ENCODE measurements at places on chromosomes 4 and X.

GRCh38 chrX:40952855-40953254, 132.4 kb upstream of the USP9X start:
- DNase-seq = no peak

- DNase-seq = no peak
Observed at GRCh38 chr4:110742143-110742542, 119.3 kb upstream of the PITX2 start.

DNA sequence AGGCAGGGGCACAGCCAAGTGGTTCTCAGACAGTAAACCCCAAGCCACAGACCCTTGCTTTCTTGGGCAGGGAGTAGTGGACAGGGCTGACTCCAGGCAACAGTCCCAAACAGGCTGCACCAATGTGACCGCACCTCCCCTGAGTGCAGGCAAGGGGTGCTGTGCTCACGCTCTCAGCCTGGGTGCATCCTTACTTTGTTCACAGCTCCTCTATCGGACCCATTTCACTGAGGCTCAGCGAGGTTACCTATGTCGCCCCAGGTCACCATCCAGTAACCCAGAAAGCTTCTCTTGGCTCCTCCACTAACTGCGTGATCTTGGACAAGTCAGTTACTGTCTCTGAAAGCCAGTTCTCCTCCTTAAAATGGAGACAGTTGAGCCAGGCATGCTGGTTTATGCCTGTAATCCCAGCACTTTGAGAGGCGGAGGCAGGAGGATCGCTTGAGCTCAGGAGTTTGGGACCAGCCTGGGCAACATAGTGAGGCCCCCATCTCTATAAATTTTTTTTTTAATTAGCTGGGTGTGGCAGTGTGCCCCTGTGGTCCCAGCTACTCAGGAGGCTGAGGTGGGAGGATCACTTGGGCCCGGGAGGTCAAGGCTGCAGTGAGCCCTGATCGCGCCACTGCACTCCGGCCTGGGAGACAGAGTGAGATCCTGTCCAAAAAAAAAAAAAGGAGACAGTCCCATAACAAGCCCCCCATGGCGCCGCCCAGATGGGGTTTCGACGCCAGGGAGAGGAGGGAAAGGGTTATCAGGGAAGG, 823 bp upstream of the MAN2B2 start:
- DNase-seq = no peak

GRCh38 chr4:59728496-59728895, 1471.6 kb upstream of the ADGRL3 start:
- DNase-seq = no peak

DNA sequence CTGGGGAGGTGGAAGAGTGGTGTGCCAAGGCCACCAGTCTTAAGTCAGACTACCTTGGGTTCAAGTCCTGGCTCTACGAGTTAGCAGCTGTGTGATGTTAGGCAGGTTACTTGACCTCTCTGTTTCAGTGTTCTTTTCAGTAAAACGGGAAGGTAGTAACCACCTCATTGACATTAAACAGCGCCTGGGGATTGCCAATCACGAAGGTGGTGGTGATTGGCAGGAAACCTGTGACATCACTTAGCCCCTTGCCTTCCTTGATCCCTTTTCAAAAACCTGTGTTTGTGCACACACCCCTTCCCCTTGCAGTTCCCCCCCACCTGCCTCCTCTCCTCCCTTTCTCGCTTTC, 7.6 kb downstream of the KLF3 start:
- no peak for DNase-seq

- no peak for DNase-seq
Observed at GRCh38 chrX:12292996-12293765, 154.9 kb downstream of the FRMPD4 start.

GRCh38 chrX:39261446-39262147, 460.3 kb downstream of the MID1IP1 start:
- DNase-seq = no peak

DNA sequence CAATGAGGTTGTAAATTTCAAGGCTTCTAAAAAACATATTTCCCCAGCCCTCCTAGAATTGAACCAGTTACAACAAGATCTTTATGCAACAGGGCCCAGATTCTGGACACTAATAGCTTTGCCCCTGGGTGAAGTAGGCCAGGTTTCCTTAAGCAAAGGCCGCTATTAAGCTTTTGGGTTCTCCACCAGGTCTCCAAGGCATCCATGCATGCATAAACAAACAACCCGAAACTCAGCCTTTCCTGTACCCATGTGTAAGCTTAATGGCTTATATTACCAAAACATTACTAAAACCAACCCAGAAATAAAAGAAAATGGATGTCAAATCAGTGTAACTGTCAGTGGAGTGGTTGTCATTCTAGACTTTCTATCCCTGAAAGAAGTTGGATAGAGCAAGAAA, 137.1 kb downstream of the ARHGAP6 start:
- no peak for DNase-seq

- DNase-seq = no peak
Observed at GRCh38 chrX:79557212-79557611, 190.1 kb upstream of the ITM2A start.

GRCh38 chr4:116272336-116272735, 813.0 kb downstream of the TRAM1L1 start:
- DNase-seq = no peak

- no peak for DNase-seq
Observed at GRCh38 chr4:172785613-172786012, 383.0 kb upstream of the GALNT7 start.

DNA sequence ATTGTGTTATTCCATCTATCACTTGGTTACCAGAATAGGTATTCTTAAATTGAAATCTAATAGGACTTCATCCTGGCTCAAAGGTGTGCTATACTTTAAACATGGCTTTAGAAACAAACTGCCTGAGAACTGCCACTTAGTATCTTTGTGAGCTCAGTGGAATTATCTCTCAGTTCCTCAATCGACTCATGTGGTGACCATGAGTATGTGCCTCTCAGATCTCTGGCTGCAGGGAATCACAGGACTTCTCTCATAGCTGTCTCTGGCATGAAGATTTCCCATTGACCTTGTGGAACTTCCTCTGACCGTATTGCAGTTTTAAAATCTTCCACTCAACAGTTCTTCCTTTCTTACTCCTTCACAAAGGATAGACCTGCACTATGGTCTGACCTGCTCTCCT, 681.9 kb upstream of the BOD1L1 start:
- no peak for DNase-seq

DNA sequence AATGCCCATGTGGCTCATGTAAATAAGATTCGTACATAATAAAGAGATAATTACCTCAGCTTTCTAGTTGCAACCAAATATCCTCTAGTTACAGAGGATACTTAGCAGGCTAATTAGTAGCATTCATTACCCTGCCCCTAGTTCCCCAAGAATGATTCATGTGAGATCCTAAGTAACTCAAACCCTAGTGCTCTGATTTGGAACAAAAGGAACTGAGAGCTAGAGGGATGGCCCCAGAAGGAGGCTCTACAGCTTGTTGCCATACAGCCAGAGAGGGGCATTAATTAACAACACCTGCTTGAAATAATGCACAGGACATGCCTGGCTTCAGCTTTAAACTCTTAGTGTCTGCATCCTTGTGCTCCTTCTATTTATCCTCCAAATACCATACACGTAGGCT, 32.6 kb upstream of the CBR4 start:
- DNase-seq = no peak

DNA sequence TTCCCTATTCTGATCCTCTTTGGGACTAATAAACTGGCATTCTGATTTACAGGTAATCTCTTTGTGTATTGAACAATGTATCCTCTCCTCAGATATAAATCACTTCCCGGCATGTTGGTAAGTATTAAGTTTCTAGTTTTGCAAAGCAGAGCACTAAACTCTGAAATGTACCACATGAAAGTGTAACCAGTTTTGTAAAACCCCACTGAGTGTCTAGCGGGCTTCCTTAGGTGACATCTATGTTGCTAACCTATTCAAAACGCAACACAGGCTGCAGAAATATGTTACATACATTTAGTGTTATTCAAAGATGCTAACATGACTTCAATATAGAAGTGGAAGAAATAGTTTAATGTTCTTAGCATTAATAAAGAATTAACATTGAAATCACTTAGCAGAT, 25.2 kb downstream of the DNAJB14 start:
- no peak for DNase-seq

DNA sequence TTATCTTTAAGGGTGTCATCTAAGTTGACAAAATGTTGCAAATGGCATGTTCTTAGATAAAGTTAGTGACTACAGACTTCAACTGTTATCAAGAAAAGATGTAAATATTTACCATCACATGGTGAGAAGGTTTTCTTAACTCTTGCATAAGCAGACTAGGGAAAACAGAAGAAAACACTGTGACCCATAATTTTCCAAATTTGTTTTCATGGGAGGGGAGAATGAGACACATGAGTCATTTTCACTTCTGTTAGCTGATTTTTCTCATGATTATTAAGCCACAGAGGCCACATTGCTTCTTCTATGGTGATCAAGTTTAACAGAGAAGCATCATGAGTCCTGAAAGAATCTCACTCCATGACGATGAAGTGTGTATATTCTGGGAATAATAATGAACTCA, 30.2 kb upstream of the SYTL5 start:
- DNase-seq = no peak

DNA sequence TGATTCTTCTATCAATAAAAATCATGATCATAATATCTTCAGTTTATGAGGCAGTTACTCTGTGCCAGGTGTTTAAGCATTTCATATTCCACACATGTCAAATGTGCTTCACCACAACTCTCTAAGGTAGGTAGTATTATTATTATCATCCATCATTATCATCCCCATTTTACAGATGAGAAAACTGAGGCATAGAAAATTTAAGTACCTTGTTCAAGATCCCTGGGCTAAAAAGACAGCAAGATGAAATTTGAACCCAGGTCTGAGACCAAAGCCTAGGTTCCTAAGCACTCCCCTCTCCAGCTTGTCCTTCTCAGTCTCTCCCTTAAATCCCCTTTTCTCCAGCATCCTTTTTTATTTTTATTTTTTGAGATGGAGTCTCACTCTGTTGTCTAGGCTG, 33.4 kb downstream of the SEPTIN6 start:
- DNase-seq = no peak

- DNase-seq = no peak
Observed at GRCh38 chr4:145098675-145099037, 545 bp downstream of the ABCE1 start.

GRCh38 chr4:167652267-167652666, 418.0 kb upstream of the SPOCK3 start:
- no peak for DNase-seq

- no peak for DNase-seq
Observed at GRCh38 chrX:85859426-85859825, 187.9 kb downstream of the CHM start.

DNA sequence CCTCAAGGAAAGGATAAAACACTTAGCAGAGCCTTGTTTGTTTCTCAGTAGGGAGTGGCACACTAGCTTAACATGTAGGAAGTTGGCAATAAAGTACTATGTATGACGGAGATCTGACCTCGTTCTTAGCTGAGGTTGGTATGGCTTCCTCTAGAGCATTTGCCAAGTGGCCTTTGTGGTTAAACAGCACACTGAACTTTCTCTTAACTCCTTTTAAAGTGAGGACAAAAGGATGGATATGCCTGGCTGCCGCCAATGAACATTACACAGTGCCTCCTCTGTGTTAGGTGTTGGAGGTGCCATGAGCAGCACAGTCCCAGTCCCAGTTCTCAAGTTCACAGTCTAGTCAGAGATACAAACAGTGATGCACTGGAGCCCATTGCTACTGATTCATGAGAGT, 54.4 kb downstream of the VGLL1 start:
- DNase-seq = no peak

DNA sequence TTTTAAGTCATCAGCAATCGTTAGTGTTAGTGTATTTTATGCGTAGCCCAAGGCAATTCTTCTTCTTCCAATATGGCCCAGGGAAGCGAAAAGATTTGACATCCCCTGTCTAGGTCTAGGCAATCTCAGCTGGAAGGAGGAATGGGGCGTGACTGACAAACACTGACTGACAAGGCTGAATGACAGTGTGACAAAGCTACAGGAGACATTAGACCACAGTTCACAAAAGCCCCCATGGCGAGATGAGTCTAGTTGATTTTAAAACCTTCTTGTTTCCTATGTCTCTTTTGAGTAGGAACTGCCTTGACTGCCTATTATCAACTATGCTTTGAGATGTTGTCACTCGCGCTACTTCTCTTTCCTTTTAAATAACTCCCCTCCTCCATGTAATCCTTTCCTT, 42.3 kb downstream of the QRFPR start:
- no peak for DNase-seq

GRCh38 chr4:110154582-110154981, 43.8 kb downstream of the ELOVL6 start:
- no peak for DNase-seq

- DNase-seq = no peak
Observed at GRCh38 chr4:113248320-113248719, 198.9 kb downstream of the ANK2 start.

DNA sequence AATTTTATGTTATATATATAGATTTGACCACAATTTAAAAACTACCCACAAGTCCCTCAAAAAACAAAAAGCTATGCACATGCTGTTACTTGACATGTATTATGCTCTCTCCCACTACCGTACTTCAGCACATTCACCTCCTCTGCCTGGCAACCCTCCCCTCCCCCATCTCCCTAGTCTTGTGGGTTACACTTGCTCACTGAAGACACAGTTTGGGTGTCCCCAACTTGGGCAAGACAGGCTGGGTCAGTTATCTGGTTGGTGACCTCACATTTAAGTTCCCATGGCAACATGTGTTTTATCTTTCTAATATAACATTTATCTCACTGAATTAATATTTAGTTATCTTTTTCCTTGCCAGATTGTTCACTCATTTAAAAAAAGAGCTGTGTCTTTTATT, 32.7 kb downstream of the SEC24D start:
- no peak for DNase-seq

GRCh38 chrX:108313669-108314068, 124.6 kb downstream of the COL4A6 start:
- no peak for DNase-seq

- no peak for DNase-seq
Observed at GRCh38 chr4:36900446-36900987, 344.0 kb upstream of the NWD2 start.

DNA sequence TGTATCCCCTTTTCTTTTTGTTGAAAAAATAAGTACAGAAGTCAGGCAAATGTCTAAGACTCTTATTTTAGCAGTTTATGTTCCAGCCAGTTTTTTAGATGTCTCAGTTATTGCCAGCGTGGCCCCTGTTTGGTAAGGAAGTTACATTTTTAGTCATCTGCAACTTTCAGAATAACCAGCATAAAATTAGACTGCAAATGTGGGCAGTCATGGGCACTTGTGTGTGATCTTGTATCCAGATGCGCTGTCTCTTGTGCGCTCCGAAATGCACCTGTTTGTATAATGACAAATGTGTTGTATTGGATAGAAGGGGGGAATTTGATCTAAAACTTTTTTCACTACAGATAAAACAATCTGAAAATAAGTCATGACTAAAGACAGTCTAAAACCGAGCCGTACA, 44.3 kb upstream of the CLCN4 start:
- DNase-seq = no peak

DNA sequence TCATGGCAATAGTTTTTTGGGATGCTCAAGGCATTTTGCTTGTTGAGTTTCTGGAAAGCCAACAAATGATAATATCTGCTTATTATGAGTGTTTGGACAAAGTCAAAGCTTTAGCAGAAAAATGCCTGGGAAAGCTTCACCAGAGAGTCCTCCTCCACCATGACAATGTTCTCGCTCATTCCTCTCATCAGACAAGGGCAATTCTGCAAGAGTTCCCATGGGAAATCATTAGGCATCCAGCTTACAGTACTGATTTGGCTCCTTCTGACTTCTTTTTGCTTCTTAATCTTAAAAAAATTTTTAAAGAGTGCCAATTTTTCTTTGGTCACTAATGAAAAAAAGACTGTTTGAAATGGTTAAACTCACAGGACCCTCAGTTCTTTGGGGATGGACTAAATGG, 136.3 kb downstream of the UBE2K start:
- DNase-seq = no peak
